Endodermal cell (in vitro differentiated cells): ENCODE measurements at places on chromosomes 4 and X. TPM values are rescaled to one million over a fixed set of nuclear protein-coding genes. Genes with fewer than 3 reads are reported as not detected.
A peak's percentile ranks its signal among the peaks of the same experiment; 100 is the strongest.

The PPM1K gene
- 35.1 to 43.3 TPM (median 42.9 TPM) in 3 replicates for total RNA-seq

DNA sequence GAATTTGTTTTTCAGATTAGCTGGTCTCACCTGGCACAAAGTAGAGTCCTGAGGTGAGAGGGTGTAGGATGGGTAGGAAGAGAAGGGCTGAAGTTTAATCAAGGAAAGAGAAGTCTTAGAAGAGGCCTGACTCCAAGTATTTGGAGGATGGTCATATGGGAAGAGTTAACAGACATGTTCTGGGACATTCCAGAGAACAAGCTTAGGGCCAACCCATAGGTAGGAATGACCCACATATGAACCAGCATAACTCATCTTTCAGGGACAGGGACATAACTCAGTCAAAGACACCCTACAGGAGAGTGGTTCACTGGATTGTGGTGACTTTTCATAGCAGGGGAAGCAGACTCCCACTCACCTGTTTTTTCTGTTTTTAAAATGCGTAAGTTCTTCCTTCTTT lies 27.9 kb upstream of the ANXA5 start:
- peaks cover 8% of the 10 kb centered on the region for H3K4me1 ChIP-seq
- no peaks in the 10 kb centered on the region for H3K27me3 ChIP-seq
- H3K27ac ChIP-seq = no peak overlapping the region
- H3K4me3 ChIP-seq = no peak overlapping the region

DNA sequence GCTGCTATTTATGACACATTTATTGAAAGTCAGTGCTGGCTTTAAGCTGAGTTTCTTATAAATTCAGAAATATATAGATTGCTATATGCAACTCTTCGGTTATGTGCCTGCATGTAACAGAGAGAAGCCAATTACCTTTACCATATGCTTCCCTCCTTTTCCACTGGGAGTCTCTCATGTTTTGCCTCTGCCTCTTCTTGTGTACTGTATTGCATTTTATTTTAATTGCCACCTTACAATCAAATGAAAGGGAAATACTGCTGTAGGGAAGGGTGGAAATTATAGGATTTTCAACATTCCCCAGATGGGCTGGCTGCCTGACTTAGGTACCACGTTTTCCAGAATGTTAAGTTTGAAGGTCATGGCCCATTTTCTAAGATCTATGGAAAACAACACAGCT lies 655.4 kb upstream of the SLIT2 start:
- no peak overlapping the region for H3K27ac ChIP-seq
- H3K4me1 ChIP-seq = no peaks in the 10 kb centered on the region
- no peak overlapping the region for H3K4me3 ChIP-seq
- no peak for DNase-seq
- no peaks in the 10 kb centered on the region for H3K27me3 ChIP-seq

GRCh38 chr4:73037057-73037456 lies 32.5 kb downstream of the COX18 start:
- no peaks in the 10 kb centered on the region for H3K4me1 ChIP-seq
- no peak overlapping the region for H3K27ac ChIP-seq
- no peaks in the 10 kb centered on the region for H3K36me3 ChIP-seq
- DNase-seq = no peak
- no peaks in the 10 kb centered on the region for H3K27me3 ChIP-seq

DNA sequence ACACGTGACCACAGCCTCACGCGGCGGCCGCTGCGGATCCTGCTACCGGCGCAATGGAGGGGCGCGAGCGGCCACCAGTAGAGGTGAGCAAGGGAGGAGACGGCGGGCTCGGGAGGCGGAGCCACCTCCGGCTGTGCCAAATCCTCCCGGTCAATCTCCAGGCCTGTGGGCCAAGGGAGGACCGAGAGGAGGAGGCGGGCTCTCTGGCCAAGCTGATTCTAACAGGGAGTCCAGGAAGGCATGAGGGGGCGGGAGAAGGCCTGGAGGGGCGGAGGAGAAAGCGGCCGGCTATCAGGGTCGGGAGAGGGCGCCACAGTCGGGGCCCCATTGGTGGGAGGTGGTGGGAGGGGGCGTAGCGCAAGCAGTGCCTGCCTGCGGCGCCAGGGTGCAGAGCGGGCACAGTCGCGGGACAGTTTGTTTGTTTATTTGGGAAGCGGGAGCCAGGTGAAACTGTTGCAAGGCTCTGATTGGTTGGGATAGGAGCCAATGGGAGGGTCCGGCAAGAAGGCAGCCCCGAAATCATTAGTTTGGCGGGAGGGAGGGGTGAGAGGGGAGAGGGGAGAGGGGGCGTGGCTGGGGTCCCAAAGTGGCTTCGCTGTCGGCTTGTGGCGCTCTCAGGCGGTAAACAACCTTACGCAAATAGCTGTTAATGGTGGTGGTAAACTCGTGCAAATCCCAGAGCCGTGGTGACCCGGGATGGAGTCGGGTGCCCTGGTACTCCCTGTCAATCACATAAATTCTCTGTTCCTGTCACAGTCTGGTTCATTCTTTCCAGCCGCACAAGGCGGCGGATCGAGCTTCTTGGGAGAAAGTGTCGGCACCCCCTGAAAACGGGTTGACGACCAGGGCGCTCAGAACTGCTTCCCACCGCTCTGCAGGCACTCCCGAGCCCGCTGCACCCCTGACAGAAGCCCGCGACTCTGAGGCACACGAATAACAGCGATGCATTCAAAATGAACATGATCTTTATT lies at the start of gene IRS4:
IRS4 (minus strand) TSS at position 55 of the 971 bp plus-strand sequence.
- H3K36me3 ChIP-seq = no peaks in the 10 kb centered on the region
- H3K4me3 ChIP-seq = peak within 1 kb of the TSS; percentile 79
- peaks cover 59% of the 10 kb centered on the region for H3K27me3 ChIP-seq

- no peak overlapping the region for H3K27ac ChIP-seq
- H3K27me3 ChIP-seq = no peaks in the 10 kb centered on the region
- H3K36me3 ChIP-seq = peaks cover 78% of the 10 kb centered on the region
Observed at GRCh38 chr4:77003400-77003799, 53.8 kb downstream of the SEPTIN11 start.

- H3K27me3 ChIP-seq = no peaks in the 10 kb centered on the region
- H3K4me1 ChIP-seq = no peaks in the 10 kb centered on the region
Observed at GRCh38 chr4:116018831-116019230, 905.4 kb upstream of the NDST4 start.

The PRICKLE3 gene
- 12.0 to 22.4 TPM (median 14.8 TPM) in 3 replicates for total RNA-seq

The SCML2 gene
- total RNA-seq = 18.0 to 23.6 TPM (median 22.8 TPM) in 3 replicates

- no peak overlapping the region for H3K27ac ChIP-seq
- no peaks in the 10 kb centered on the region for H3K27me3 ChIP-seq
- no peaks in the 10 kb centered on the region for H3K4me1 ChIP-seq
Observed at GRCh38 chr4:57023104-57023503, 44.4 kb downstream of the POLR2B start.

DNA sequence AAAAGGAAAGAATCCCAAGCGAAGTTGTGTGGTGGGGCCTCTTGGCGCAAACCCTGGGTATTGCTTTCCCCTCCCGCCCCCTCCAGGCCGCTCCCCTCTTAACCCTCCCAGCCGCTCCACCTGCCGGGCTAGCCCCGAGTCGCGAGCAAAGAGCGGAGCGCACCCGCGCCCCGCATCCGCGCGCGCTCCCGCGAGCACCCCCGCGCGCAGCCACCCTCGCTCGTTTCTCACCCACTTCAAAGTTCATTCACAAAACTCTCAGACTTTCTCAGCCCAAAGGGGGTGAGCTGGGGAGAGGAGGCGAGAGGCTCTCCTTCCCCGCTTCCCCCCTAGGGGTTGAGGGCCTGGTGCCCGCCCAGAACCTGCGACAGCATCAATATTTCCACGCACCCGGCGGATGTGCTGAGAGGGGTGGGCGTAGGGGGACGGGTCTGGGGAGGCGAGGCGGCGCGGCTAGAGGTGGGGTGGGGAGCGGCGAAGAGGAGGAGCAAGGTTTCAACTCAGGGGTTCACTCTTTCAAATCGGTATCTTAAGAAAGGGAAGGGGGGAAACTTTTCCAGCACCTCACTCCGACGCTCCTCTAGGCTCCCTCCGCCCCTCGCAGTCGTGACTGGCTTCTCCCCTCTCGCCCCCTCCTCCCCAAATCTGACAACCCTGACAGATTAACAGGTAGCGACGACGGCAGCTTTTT lies 1.8 kb downstream of the MAML3 start:
- no peaks in the 10 kb centered on the region for H3K27me3 ChIP-seq
- DNase-seq = peak; percentile 81
- peak overlapping the region; percentile 98 for H3K27ac ChIP-seq
- peak overlapping the region; percentile 97 for H3K4me3 ChIP-seq
- peaks cover 15% of the 10 kb centered on the region for H3K4me1 ChIP-seq

DNA sequence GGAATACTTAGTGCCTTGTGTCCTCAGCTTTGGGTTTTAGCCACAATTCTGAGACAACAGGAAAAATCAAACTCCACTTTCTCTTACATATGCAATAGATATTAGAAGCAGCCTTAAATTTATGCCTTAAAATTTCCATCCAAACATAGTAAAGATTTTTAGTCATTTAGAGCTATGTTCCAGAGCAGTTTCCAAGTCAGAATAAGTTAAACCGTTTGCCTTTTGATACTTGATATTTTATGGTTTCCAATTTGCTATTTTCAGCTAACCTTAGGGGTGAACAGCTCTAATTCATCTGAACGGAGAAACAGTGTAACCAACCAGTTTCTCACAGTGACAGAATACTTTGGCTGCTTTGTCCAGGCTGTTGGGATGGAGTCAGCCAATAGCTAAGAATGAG lies 125.8 kb upstream of the RXFP1 start:
- no peaks in the 10 kb centered on the region for H3K36me3 ChIP-seq
- H3K4me1 ChIP-seq = no peaks in the 10 kb centered on the region
- H3K27me3 ChIP-seq = no peaks in the 10 kb centered on the region
- no peak for DNase-seq
- H3K4me3 ChIP-seq = no peak overlapping the region

DNA sequence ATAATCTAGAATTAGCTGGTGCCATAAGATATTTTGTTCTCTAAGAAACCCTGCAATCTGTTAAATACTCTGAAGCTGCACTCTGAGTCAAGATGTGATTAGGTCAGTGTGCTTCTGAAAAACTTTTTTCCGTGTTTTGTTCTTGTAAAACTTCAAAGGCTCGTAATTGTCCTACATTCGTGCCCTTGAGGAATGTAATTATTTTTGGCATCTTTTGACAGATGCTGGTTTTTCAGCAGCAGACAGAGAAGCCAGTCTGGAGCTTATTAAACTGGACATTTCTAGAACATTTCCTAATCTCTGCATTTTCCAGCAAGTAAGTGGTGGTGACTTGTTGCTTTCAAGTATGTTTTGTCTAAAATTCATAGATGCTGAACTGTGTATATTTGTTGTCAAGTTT lies 36.8 kb upstream of the TADA2B start:
- H3K27ac ChIP-seq = no peak overlapping the region
- H3K4me1 ChIP-seq = peaks cover 33% of the 10 kb centered on the region
- no peak for DNase-seq
- H3K36me3 ChIP-seq = peaks cover 65% of the 10 kb centered on the region
- no peaks in the 10 kb centered on the region for H3K27me3 ChIP-seq
- no peak overlapping the region for H3K4me3 ChIP-seq

DNA sequence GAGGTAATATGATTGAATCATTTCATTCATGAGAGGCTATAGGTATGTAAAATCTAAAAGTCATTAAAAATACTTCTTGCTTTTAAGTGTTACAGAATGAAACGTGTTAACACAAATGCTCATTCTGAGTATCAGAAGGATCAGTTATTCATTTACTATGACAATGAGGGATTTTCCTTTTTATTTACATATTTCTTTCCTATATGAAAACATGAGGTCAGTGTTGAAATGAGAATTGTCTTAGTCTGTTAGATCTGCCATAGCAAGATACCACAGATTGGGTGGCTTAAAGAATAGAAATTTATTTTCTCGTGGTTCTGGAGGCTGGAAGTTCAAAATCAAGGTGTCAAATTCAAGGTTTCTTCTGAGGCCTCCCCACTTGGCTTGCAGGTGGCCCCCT lies 181.2 kb downstream of the ARHGAP10 start:
- no peak overlapping the region for H3K4me3 ChIP-seq
- no peaks in the 10 kb centered on the region for H3K36me3 ChIP-seq
- no peaks in the 10 kb centered on the region for H3K4me1 ChIP-seq
- no peaks in the 10 kb centered on the region for H3K27me3 ChIP-seq
- no peak for DNase-seq

The CENPVL3 gene
- total RNA-seq = 1.8 and 2.4 TPM in 2 replicates

The BMP3 gene
- 0.07 to 0.13 TPM (median 0.11 TPM) in 3 replicates for total RNA-seq

- no peak for DNase-seq
- no peaks in the 10 kb centered on the region for H3K4me1 ChIP-seq
- no peak overlapping the region for H3K27ac ChIP-seq
- no peak overlapping the region for H3K4me3 ChIP-seq
- H3K36me3 ChIP-seq = no peaks in the 10 kb centered on the region
- H3K27me3 ChIP-seq = no peaks in the 10 kb centered on the region
Observed at GRCh38 chr4:189374176-189374575, 566.5 kb upstream of the FRG1 start.

GRCh38 chr4:87387237-87387636 lies 3.8 kb downstream of the HSD17B11 start:
- no peaks in the 10 kb centered on the region for H3K36me3 ChIP-seq
- no peaks in the 10 kb centered on the region for H3K4me1 ChIP-seq
- no peaks in the 10 kb centered on the region for H3K27me3 ChIP-seq
- no peak for DNase-seq
- no peak overlapping the region for H3K4me3 ChIP-seq
- H3K27ac ChIP-seq = no peak overlapping the region

The SORBS2 gene
- 7.0 and 7.9 TPM in 2 replicates for total RNA-seq

The SASH3 gene
- total RNA-seq = not detected in 3 replicates

The DOK7 gene
- total RNA-seq = 1.3 and 1.9 TPM in 2 replicates

The SOD3 gene
- total RNA-seq = 5.4 to 10.5 TPM (median 8.7 TPM) in 3 replicates

- H3K36me3 ChIP-seq = no peaks in the 10 kb centered on the region
- DNase-seq = peak; percentile 65
- no peaks in the 10 kb centered on the region for H3K27me3 ChIP-seq
- H3K4me1 ChIP-seq = no peaks in the 10 kb centered on the region
- no peak overlapping the region for H3K27ac ChIP-seq
- H3K4me3 ChIP-seq = no peak overlapping the region
Observed at GRCh38 chr4:179626687-179627086, 2184.4 kb upstream of the AGA start.

GRCh38 chr4:89026542-89026941 lies 30.4 kb downstream of the FAM13A start:
- H3K36me3 ChIP-seq = no peaks in the 10 kb centered on the region
- no peak for DNase-seq
- H3K4me1 ChIP-seq = peaks cover 7% of the 10 kb centered on the region

DNA sequence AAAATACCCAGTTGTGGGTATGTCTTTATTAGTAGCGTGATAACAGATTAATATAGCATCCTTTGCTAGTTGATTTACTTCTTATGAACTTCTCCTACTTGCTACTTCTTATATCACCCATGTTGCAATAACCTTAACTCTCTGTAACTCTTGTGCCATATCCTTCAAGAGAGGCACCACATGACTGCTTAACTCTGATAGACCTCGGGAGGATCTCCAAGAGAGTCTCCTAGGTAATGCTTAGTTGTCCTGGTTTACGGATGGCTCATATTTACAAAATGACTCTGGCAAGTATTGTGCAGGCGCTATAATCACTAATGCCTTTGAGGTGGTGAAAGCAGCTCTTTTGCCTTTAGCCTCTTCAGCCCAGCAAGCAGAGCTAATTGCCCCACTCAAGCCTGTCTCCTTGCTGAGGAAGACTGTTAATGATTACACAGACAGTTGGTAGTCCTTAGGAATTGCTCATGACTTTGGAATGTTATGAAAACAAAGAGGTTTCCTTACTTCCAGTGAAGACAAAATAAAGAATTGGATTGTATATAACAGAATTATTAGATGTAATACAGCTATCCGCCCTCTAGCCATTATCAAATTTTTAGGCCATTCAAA lies 1305.8 kb downstream of the PCDH7 start:
- peak; percentile 57 for DNase-seq
- peaks cover 5% of the 10 kb centered on the region for H3K4me1 ChIP-seq
- no peaks in the 10 kb centered on the region for H3K36me3 ChIP-seq
- no peak overlapping the region for H3K4me3 ChIP-seq
- no peak overlapping the region for H3K27ac ChIP-seq
- no peaks in the 10 kb centered on the region for H3K27me3 ChIP-seq

The SUPT20HL1 gene
- total RNA-seq = not detected in 3 replicates
